Stimulated activated memory B cell treated with anti-CD40 and anti-IgM and Interleukin-4, amounts not matched to agents 10 μg/mL and 1 μg/mL and 100 μg/mL, for 72 hours (primary cell): ENCODE measurements at places on chromosomes 2 and 18.
A peak's percentile ranks its signal among the peaks of the same experiment; 100 is the strongest.

DNA sequence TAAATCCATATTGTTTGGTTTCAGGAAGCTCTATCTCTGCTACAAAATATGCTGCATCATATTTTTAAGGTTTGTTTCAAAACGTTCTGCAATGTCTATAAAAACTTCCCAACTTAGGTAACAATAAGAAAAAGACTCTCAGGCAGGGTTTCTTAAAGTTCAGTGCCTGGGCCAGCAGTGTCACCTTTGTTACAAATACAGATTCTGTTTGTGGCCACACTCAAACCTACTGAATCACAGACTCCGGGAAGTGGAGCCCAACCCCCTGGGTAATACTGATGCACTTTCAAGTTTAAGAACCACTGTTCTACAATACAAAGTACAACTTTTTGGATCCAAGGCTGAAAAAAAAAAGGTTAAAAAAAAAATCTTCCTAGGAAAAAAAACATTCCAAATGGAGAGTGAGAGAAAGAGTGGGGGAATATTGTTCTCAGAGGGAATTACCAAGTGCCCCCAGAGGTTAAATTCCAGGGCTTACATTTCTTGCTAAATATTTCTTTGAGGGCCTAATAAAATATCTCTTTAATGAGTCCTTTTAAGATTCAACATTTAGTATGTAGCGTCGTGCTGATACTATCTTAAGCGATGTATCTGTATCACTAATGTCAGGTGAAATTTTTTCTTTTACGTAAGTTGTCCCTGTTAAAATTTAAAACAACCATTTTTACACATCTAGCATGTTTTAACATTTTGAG is 476.7 kb downstream of the TXNL1 start:
- ATAC-seq, result no peak

DNA sequence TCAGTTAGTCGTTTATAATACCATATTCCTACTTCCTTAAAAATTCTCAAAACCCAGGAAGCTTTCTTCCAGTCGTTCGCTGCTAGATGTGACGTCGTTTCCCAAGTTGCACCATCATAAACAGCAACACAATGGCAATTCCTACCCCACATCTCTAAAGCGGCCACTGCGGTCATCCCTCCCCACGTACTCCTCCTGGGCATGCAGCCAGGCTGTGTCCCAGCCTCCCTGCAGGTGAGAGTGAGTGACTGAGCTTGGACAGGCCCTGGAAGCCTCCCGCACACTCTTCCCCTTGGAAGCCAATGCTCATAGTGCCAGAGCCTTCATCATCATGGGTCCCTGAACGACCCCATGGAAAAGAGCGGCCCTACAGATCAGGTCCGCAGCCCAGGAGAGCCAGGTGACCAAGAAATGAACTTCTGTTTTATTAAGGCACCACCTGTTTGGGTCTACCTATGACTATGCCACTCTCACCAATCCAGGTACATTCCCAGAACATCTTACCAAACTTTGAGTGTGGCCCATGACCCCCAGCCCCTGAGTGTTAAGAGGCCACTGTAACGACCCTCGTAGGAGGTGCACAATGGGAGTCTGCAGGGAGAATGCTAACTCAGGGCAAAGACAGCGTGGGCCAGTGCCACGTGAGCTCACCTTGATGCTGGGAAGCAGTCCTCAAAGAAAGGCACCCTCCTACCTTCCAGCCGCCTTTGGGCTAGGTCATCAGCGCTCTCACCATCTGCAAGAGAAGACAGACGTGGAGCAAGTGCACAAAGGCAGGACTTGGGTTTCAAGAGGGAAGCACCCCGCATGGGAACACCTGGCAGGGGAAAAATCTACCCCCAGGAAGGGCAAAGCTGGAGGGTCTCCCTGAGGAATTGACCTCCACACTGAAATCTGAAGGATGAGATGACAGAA is 74.7 kb upstream of the RAB6C start:
- no peak for ATAC-seq

DNA sequence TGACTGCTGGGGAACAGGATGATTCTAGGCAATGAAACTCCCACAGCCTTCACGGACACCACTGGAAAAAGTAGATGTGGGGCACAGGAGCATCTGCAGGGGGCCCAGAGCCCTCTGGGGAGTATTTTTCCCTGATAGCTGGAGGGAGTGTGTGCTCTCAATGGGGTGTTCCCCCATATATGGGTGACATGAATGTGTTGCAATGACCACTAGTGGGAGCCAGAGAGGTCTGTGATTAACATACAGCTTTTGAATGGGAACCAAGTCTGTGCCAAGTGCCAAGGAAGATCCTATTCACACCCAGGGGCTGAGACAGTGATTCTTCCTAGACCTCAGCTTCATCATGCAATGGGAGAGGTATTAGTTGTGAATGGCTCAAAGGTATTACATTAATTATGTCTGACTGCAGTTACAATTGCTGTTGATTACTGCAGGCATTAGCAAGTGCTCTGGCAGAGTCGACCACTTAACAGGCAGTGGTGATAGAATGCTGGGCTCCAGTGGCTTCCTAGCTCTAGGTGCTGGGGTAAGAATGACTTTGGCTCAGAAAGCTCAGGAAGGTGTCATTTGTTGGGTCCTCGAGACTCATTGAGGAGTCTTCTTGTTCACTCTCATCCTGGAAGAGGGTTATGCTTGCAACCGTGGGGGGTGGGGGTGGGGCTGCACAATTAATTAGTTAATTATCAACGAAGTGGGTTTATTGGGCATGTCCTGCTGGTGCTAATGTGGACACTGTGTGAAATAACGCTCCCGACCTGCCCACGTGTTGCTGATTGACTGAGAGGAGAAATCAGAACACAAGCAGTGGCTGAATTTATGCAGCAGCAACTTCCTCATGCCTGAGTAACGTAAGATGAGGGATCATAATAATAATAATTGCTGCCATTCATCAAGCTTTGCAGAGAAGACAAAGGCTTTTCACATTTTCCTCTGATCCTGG is 194.1 kb downstream of the CLIP4 start:
- ATAC-seq, result peak; percentile 60

GRCh38 chr2:119716284-119716672 is 37.3 kb downstream of the TMEM177 start:
- ATAC-seq, result no peak

DNA sequence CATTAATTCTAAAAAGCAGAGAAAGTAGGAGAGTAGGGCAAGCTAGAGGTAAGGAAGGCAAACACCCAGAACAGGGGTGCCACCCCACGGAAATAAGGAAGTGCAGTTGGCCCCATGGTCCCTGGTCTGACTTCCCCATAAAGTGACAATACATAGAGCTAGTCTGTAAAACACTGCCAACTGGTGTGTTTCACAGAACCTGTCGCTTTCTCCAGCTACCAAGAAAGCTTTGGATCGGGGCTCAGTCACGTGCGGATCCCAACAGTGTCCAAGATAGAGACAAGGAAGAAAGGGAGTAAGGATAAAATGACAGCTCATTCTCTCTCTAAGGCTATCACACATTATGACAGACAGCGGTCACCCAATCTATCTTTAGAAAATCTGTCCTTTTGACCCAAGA is 36.4 kb downstream of the TBC1D8 start:
- ATAC-seq, result peak; percentile 78
